ENCODE measurements at places on chromosomes 6 and 20.

- DNase-seq: no peak
Observed at GRCh38 chr6:93604951-93605350, 185.6 kb upstream of the EPHA7 start.

- DNase-seq: no peak
Observed at GRCh38 chr20:51335329-51335841, 207.1 kb downstream of the NFATC2 start.

DNA sequence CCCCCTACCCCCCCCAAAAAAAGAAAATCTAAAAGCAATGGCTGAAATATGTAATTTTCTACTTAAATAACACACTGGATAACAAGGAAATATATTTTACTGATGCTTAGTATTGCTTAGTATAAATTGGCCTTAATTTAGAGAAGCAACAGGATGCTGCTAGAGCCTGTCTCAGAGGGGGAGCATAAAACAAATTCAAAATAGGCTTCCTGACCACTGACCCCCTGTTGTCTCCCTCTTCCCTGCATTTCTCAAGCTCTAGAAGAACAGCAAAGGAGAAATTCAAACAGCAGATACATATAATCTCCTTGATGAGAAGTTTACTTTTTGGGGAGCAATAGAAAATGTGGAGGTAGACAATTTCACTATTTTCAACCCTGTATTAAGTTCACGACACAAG lies 631.1 kb upstream of the GJE1 start:
- DNase-seq: no peak

GRCh38 chr6:113403966-113404595 lies 453.1 kb upstream of the MARCKS start:
- DNase-seq: no peak

- no peak for DNase-seq
Observed at GRCh38 chr6:53461041-53461656, 83.8 kb downstream of the GCLC start.

- no peak for DNase-seq
Observed at GRCh38 chr20:56630086-56630493, 984 bp downstream of the TFAP2C start.

Measured in femur (tissue), 1 donor.